ENCODE measurements at places on chromosomes 16 and 17.

DNA sequence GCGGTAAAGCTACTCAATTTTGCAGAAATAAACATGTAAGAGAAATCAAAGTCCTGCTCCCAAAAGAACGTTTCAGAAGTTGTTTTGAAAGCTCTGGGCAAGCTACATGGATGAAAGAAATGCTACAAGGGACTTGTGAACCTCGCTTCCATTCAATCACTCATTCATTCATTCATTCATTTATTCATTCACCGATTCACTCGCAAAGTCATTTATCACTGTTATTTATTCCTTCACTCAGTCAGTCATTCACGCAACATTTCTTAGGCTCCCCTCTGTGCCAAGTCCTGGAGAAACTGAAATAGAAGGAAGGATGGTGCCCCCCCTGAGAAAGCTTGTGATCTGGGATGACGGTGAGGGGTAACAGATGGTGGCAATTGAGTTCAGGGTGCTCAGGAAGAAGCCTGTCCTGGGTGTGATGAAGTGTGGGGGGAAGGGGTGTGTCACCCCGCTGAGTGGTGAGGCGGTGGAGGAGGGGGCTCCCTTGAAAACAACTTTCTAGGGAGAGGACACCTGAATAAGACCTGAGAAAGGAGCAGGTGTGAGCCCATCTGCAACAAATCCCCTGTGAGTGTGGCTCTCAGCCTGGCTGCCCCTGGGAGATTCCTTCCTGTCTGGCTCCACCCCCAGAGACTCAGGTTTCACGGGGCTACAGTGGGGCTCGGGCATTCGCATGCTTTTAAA is 36.3 kb upstream of the PRSS54 start:
- peak; percentile 57 for DNase-seq

DNA sequence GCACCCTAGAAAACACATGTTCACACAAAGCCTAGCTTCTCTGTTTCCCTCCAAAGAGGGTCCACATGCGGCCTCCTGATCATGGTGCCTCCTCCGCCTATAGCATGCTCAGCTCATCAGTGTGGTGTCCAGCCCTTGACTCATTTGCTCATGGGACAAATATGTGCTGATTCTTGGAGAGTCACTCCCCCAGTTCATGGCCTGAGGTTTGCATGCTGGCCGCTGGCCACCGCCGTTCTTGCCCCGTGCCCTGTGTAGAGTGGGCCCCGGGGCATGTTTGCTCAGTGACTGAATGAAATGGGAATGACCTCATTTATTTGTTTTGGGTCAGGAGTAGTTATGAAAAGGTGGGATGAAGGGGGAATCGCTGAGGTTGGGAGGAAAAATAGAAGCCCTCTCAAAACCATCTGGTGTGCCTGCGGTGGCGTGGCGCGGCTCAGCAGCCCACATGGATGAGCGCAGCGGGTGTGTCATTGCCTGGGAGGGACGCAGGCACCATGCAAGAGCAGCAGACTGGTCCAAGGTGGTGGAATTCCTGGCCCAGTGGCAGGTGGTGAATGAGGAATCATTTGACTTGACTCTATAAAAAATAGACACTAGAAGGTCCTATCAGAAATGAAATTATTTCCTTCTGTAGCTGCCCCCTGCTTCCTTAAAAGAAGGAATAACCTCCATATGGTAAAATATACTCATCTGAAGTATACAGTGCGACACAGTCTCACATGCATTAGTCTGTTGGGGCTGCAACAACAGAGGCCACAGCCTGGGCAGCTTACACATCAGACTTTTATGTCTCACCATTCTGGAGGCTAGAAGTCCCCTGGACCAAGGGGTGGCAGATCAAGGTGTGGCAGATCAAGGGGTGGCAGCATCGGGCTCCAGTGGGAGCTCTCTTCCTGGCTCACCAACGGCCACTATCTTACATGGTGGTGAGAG is 31.7 kb downstream of the CRISPLD2 start:
- no peak for DNase-seq

- DNase-seq, result no peak
Observed at GRCh38 chr17:40800381-40800780, 622 bp upstream of the KRT28 start.

- DNase-seq, result no peak
Observed at GRCh38 chr16:20020976-20021375, 52.7 kb downstream of the GPR139 start.
